ENCODE measurements at places on chromosomes 5 and 9.

GRCh38 chr5:32027093-32027716 lies 146.9 kb downstream of the GOLPH3 start:
- DNase-seq: no peak

- no peak for DNase-seq
These were observed 57.7 kb downstream of the AK8 start for GRCh38 chr9:132820169-132820944.

GRCh38 chr5:16856531-16856930 lies 79.6 kb downstream of the MYO10 start:
- DNase-seq: peak; percentile 7

- DNase-seq: no peak
These were observed 642 bp upstream of the ITGA1 start for GRCh38 chr5:52786949-52787599.

GRCh38 chr9:3969590-3970260 lies 330.1 kb downstream of the GLIS3 start:
- no peak for DNase-seq

DNA sequence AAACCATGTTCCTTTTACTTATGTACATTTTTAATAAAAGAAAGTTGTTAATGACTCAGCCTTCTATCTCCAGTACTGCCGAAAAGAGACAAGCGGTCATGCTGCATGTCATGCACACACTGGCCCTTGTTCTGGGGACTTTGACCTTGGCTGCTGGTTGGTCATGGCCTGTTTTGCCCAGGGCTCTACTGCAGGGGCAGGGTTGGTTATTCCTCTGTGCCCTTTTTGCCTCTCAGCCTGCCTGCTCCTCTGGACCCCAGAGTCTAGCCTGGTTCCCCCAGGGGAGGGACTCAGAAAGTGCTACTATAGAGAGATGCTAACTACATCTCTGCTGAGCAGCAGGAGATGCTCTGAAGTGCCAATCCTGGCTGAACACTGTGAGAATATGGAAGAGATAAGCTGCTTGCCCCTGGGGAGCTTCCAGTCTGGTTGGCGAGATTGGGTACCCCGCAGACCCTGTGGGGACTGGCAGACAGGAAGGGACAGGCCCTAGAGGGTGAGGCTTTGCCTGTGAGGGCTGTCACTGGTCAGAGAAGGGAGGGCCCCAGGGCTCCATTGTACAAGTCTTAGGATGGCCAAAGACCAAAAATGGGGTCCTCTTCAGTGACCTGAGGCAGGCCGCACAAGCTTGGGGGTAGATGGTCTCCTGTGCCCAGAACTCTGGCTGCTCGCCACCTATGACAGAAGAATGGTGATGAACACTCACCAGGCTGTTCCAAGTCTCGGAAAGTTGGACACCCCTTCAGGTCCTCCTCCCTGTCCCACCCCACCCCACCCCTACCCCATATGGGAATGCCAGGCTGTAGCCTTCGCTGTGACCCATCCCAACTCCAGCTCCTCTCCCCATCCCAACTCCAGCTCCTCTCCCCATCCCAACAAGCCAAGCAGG lies 14.3 kb downstream of the IRF1 start:
- no peak for DNase-seq

DNA sequence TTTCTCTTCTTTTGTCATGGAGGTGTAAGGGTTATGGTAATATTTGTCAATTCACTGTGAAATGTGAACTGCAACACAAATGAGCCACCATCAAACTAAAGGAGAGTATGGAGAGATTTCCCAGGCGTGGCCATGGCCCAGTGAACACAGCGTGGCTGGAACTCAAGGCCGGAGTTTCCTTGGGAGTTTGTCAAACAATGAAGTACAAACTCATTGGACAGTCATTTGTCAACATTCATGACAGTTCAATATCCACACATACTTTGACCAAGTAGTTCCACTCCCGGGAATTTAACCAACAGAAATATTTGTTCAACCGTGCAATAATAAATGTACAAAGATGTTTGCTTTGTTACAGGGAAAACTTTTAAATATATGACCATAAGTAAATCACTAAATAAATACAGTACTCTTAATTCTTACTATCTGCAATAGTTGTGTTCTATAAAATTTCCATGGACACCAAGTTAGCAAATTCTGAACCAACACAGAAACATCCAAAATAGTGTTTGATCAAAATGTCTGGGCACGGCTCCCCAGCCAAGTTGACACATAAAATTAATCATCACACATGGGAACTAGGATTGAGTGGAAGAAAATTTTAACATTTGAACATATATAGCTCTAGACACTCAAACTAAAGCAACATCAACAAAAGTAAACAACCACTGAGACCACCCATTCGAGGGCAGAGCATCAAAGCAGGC lies 87.1 kb downstream of the DIRAS2 start:
- no peak for DNase-seq

DNA sequence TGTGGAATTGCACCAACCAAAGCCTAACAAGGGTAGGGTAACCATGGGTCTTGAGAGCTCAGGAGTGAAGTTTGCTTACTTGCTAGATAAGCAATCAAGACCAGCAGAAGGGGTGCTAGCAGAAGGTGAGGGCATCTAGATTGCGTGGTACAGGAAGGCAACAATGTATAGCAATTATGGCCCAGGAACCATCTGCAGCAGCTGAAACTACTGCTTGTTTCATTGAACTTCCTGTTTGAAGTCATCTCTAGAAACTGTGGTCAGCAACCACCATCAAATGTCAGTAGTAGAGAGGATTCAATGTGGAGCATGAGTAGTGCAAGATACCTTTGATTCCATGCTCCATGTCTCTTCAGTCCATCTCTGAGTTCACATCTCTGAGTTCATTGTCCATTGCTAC lies 462.1 kb upstream of the GRAMD2B start:
- no peak for DNase-seq

DNA sequence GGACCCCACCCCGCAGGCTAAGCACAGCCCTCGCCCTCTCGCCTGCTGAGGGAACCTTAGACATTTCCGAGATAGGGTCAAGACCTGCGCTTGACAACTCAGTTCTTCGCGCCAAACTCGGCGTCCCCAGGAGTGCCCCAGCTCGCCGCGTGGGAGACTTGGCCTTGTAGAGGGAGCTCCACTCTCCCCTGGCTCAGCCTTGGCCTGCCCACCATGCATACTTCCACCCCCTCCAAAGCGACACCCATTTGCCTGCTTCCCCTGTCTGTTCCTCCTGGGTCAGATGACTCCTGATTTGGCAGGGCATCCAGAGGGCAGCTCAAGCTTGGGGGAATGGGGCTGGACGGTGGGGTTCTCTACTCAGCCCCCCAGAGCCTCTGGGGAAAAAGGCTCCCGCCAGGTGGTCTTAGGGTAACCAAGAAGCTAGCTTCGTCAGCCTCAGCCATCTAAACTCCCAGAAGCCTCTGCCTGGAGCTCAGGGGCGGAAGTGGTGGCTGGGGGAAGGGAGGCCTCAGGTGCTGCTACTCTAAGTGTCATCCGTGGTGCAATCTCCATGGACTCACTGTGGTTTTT lies 560 bp downstream of the DOCK2 start:
- no peak for DNase-seq

- DNase-seq: no peak
These were observed 345.0 kb downstream of the TLE1 start for GRCh38 chr9:81344366-81344765.

- no peak for DNase-seq
These were observed 27.7 kb downstream of the NSG2 start for GRCh38 chr5:174073122-174073660.

- peak; percentile 49 for DNase-seq
These were observed 203.4 kb downstream of the MCTP1 start for GRCh38 chr5:95081500-95081960.

DNA sequence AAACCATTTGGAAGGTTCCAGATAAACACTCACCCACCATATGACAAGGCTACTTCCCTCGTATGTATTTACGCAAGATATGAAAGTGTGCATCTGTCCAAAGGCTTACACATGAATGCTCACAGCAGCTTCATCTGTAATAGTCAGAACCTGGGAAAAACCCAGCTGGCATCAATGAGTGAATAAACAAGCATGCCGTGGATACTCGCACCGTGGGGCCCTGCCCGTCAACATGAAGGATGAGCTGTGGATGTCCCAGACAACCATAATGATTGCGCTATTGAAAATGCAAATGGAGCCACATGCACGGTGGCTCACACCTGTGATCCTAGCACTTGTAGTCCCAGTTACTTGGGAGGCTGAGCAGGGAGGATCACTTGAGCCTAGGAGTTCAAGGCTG lies 60.6 kb upstream of the FCN1 start:
- DNase-seq: no peak

GRCh38 chr5:36573438-36573837 lies 33.0 kb upstream of the SLC1A3 start:
- peak; percentile 82 for DNase-seq

DNA sequence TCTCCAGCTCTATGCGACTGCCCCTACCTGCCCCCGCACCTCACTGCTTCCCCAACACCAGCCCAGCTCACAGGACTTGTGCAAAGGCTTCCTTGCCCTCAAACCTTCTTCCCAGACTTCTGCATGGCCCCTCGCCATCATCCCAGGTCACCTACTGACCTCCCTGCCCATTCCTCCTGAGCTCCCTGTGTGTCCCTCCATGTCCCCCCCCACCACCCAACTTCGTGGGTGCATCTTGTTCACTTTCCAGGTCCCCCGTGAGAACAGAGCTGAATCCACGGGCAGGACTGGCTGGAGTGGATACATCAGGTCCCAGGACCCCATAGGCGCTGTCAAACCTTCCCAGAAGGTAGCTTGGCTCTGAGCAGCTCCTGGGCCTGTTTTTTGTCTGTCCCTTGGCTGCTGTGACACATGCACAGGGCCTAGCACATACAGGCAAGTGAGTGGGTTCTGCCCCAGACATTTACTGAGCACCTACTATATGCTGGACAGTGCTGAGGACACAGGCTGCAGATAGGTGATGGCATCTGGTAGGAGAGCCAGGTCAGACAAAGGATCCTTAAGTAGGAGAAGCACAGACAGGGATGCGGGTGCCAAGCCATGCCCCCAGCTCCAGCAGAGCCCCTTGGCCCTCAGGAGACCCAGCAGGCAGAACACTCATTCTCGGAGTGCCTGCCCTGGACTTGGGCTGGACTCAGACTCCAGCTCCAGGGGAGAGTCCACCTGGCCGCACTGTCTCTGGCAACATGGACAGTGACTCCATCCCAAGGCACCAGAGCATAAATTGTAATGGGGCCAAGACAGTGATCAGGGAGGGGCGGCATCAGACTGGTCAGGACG lies 15.0 kb downstream of the NINJ1 start:
- DNase-seq: no peak

GRCh38 chr5:128665747-128666355 lies 127.8 kb upstream of the FBN2 start:
- DNase-seq: no peak

- peak; percentile 69 for DNase-seq
These were observed 446.8 kb downstream of the CCDC171 start for GRCh38 chr9:15999422-16000339.

- DNase-seq: no peak
These were observed 34.5 kb upstream of the LIFR start for GRCh38 chr5:38590838-38591522.

GRCh38 chr5:62268234-62268633 lies 37.8 kb upstream of the KIF2A start:
- DNase-seq: no peak

- DNase-seq: no peak
These were observed 2.0 kb upstream of the ENC1 start for GRCh38 chr5:74642543-74642863.

DNA sequence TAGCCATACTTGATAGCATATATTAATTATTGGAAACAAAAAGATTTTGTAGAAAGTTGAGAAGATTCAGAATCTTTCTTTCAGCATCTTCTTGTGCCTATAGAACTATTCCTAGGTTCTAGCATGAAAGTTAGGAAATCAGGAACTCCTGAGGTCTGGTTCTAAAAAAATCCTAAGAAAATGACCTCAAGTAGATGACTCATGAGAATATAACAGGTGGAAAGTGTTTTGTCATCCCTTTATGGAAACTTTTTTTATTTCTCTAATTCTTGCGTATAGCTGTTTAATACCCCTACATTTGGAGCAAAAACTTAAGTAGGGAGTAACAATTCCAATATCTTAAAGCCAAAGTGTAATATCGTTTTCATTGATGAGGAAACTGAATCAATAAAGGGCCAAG lies 574.1 kb downstream of the NR2F1-AS1 start:
- DNase-seq: no peak

GRCh38 chr9:16828340-16829281 lies 41.9 kb downstream of the BNC2 start:
- DNase-seq: no peak

GRCh38 chr9:137682428-137683105 lies 63.8 kb downstream of the EHMT1 start:
- DNase-seq: no peak

DNA sequence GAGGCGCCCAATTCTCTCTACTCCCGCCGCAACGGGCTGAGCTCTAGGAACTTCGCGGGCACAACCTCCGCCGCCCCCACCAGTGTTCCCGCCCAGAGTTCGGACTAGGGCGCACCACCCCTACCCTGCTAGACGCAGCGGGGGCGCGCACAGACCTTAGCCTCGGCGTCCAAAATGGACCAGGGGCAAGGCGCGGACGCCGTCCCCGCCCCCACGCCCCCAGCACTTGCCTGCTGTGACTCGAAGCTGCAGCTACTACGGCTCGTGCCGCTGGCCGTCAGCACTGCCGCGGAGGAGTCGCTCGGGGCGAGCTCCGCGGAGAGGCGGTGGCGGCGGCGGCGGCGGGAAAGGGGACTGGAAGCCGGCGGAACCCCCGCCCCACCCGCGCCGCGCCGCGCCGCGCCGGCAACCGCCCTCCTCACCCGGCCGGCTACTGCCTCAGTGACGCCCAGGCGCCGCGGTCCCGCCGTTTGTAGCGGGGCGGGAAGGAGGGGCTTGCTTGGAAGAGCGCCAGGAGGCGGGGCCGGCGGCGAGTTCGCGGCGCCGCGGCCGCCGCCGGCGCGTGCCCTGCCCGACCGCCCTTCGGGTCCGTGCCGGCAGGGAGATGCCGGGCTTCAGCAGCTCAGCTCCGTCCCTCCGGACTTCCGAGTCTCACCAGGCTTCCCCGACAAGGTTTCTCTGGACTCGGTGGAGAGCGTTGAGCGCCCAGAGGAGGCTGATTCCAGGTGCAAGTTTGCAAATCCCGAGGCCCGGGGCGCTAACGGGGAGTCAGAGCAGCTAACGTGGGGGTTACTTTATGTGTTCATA lies 4.5 kb downstream of the ELAVL2 start:
- no peak for DNase-seq

DNA sequence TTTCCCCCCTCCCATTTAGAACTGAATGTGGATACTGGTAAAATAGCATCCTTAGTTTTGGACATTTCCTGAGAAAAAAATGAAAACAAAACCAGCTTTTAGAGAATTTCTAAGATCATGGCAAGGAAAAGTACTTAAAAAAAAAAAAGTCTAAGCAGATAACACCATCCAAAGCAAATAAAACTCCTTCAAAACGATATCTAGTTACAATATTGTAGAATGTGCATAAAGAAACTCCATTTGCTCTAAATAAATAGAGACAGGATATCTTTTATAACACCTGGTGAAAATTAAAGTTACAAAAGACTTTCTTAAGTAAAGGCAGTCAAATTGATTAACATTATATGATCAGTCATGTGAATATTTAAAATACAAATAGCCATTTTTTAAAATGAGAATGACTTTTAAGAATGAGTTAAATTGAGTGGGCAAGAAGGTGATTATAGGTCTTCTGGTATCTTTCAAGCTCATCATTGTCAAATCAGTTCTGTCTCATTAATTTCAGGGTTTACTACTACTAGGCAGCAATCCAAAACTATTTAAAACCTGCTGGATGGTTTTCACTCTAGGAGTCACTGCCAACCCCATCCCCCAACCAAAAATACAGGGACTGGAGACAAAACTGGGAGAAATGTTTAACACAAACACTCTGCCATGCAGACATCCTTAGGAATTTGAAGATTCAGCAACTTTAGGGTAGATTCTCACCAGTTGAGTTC lies 382.6 kb downstream of the ADGRV1 start:
- DNase-seq: no peak

All from HS-27A (cell line).